ENCODE measurements at places on chromosomes 7 and 10.

- no peaks in the 10 kb centered on the region for H3K4me1 ChIP-seq
These were observed 8.7 kb upstream of the SEM1 start for GRCh38 chr7:96718107-96719003.

- no peaks in the 10 kb centered on the region for H3K4me1 ChIP-seq
- peaks cover 35% of the 10 kb centered on the region for H3K27me3 ChIP-seq
- no peak overlapping the region for H3K27ac ChIP-seq
- no peaks in the 10 kb centered on the region for H3K36me3 ChIP-seq
- no peak for DNase-seq
These were observed 18.7 kb downstream of the SRRM3 start for GRCh38 chr7:76220185-76221057.

DNA sequence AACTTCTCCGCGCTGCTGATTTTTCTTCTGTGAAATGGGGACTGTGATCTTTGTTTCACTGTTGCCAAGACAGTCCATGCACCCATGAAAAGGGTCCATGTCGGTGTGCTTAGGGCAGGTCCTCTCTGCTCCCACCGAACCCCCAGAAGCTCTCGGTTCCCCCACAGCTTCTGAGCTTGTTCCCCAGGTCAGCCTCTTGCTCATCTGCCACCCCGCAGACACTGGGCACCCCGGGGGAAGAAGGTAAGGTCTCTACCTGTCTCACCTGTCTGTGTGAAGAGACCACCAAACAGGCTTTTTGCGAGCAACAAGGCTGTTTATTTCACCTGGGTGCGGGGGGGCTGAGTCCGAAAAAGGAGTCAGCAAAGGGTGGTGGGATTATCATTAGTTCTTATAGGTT, 66.2 kb upstream of the NANOS1 start:
- H3K36me3 ChIP-seq = no peaks in the 10 kb centered on the region
- no peak overlapping the region for H3K4me3 ChIP-seq
- no peak for DNase-seq
- H3K27ac ChIP-seq = no peak overlapping the region

GRCh38 chr10:33539116-33539515, 204.6 kb upstream of the NRP1 start:
- H3K4me1 ChIP-seq = no peaks in the 10 kb centered on the region
- H3K4me3 ChIP-seq = no peak overlapping the region
- no peak for DNase-seq
- no peaks in the 10 kb centered on the region for H3K36me3 ChIP-seq
- no peak overlapping the region for H3K27ac ChIP-seq
- H3K27me3 ChIP-seq = no peaks in the 10 kb centered on the region

DNA sequence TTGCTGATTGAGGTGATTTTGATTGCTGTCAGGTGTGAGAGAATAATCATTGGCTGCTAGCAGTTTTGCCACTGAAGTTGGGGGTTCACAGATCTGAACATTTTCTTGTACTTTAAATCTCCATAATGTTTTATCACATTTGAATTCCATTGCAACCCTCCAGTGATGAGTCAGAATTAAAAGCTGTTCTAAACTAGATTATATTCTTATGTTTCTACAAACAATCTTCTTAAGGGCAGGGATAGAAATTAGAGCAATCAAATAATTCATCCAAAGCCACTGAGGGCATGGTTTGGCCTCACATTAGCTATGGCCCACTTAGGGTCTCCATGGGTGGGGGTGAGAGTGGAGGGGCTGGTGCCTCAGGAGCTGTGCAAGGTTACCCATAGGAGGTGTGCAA, 53.0 kb upstream of the RPA3 start:
- H3K27me3 ChIP-seq = no peaks in the 10 kb centered on the region
- no peaks in the 10 kb centered on the region for H3K36me3 ChIP-seq
- no peak overlapping the region for H3K4me3 ChIP-seq

DNA sequence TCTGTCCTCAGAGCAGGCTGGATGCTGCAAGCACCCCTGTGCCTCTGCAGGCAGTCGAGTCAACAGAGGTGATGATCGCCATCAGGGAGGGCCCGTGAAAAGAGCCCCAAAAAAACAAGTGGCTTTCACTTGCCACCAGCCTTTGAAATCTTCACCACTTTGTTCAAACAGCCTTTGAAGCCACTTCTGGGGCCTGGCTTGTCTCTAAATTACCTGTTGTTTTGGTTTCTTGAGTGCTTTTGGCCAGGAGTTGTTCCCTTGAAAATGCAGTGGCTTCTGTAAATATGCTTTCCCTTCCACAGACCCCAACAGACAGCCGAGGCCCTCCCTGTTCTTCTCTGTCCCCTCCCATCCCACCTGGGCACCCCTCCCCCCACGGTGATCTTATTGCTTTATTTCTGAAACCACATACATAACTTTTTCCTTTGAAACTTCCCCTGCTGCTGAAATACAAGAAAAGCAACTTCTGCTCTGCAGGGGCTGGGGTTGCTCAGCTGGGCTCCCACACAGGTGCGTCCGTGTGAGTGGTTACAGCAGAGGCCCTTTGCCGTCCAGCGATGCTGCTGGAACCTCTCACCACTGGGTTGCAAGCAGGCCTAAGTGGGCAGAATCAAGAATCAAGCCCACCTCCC, 283.8 kb upstream of the SHH start:
- DNase-seq = no peak
- no peak overlapping the region for H3K27ac ChIP-seq
- no peaks in the 10 kb centered on the region for H3K4me1 ChIP-seq
- H3K27me3 ChIP-seq = no peaks in the 10 kb centered on the region
- no peaks in the 10 kb centered on the region for H3K36me3 ChIP-seq

DNA sequence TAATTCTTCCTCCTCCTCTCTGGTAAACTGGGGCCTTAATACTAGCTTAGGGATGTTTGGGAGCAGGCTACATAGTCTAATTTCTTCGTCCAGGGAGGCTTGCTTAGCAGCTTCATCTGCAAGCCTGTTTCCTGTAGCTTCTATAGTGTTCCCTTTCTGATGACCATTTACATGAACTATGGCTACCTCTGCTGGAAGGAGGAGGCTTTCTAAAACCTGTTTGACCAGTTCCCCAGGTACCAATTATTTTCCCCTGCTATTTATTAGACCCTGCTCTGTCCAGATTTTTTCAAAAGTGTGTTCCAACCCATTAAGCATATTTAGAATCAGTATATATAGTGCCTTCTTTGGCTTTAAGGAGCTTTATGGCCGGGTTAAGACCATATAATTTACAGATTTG, 38.8 kb upstream of the DNAH11 start:
- H3K27me3 ChIP-seq = no peaks in the 10 kb centered on the region
- peaks cover 33% of the 10 kb centered on the region for H3K36me3 ChIP-seq
- H3K27ac ChIP-seq = no peak overlapping the region
- no peak overlapping the region for H3K4me3 ChIP-seq
- no peaks in the 10 kb centered on the region for H3K4me1 ChIP-seq

- H3K27me3 ChIP-seq = no peaks in the 10 kb centered on the region
- H3K27ac ChIP-seq = no peak overlapping the region
- H3K4me3 ChIP-seq = no peak overlapping the region
- DNase-seq = no peak
- no peaks in the 10 kb centered on the region for H3K4me1 ChIP-seq
- peaks cover 6% of the 10 kb centered on the region for H3K36me3 ChIP-seq
These were observed 97.6 kb downstream of the CCNY start for GRCh38 chr10:35433851-35434426.

DNA sequence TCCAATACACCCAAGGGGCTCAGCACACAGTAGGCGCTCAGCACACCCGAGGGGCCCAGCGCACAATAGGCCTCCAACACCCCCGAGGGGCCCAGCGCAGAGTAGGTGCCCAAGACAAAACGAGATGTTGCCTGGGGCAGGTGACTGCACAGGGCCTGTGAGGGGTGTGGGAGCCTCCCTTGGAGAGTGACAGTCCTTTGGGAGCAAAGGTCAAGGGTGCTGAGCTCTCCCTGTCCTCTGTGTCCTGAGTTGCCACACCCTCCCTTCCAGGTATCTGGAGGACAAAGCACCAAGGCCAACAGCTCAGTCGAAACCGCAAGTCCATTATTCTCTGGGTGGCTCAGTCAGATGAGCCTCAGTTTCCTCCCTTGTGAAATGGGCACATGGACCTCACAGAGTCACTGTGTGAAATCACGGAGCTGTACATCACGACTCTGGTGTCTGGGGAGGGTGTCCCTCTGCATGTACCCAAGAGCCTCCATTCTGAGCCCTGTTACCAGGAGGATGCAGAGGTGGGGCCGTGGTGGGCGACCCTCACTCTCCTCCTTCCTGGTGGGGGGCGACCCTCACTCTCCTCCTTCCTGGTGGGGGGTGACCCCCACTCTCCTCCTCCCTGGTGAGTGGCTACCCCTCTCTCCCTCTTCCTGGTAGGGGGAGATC, 81.3 kb downstream of the FOXL3 start:
- peaks cover 9% of the 10 kb centered on the region for H3K4me1 ChIP-seq
- H3K27me3 ChIP-seq = peaks cover 3% of the 10 kb centered on the region
- no peak overlapping the region for H3K4me3 ChIP-seq
- H3K36me3 ChIP-seq = no peaks in the 10 kb centered on the region

DNA sequence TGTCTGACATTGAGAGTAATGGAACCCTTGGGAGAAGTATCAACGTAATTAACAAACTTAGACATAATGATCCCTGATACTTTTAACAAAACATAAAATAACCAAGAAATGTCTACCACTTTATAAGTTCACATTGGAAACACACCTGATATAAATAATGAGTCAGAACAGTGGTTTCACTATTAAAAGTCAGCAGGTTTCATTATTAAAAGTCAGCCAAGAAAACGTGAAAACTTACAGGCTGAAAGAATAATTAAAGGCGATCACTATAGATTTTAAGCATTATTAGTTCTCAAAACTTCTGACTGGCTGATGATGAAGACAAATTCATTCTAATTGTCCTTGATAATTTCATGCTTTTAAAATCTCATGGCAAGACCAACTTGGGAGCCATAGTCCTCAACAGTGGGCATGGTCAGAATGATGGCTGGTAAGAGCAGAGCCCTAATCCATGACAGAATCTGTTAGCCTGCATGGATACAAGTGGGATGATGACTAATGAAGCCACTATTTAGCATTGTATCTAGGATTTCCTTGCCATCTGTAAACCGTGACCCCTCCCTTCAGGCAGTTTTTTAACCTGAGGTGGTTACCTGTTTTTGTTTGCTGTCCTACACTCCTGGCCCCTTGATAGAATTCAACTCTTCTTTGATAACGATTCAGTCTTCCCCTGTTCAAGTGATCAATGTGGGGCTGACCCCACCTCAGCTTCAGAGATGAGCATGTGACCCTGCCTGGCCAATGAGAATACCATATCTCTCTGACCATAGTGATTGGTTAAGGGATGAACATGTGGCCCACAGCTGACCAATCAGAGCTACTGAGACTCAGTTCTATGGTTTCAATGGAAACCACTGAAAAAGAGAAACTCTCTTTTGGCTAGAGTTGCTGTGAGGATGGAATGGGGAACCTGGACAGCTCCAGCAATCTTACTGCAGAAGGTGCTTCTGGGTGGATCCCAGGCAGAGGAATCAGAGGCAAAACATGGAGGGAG, 151.0 kb downstream of the PLPP4 start:
- no peak overlapping the region for H3K27ac ChIP-seq
- peaks cover 6% of the 10 kb centered on the region for H3K27me3 ChIP-seq
- no peaks in the 10 kb centered on the region for H3K36me3 ChIP-seq
- DNase-seq = no peak
- no peaks in the 10 kb centered on the region for H3K4me1 ChIP-seq

DNA sequence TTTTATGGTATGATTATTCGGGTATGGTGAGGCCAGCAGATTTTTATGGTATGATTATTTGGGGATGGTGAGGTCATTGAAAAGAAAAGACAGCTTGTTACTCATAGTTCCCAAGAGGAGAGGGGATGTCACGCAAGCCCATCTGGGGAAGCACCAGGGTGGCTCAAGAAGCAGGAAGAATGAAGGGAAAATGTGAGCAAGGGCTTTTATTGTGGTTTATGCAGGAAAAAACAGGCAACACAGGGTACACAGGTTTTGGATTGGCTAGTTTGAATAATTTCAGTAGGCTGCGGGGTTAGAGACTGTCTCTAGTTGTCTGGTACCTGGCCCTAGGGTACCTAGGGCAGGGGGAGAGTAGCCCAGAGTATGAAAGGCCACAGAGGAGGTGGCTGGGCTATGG, 26.8 kb upstream of the DGKI start:
- no peak overlapping the region for H3K27ac ChIP-seq
- DNase-seq = no peak
- no peaks in the 10 kb centered on the region for H3K4me1 ChIP-seq
- H3K4me3 ChIP-seq = no peak overlapping the region
- peaks cover 22% of the 10 kb centered on the region for H3K36me3 ChIP-seq

GRCh38 chr10:78641693-78642092, 427.1 kb upstream of the ZMIZ1 start:
- DNase-seq = no peak
- H3K27ac ChIP-seq = no peak overlapping the region
- H3K4me3 ChIP-seq = no peak overlapping the region
- no peaks in the 10 kb centered on the region for H3K4me1 ChIP-seq

- H3K27ac ChIP-seq = no peak overlapping the region
- H3K4me3 ChIP-seq = no peak overlapping the region
- H3K27me3 ChIP-seq = no peaks in the 10 kb centered on the region
- H3K4me1 ChIP-seq = no peaks in the 10 kb centered on the region
These were observed 888.4 kb upstream of the PHF14 start for GRCh38 chr7:10085231-10085630.

GRCh38 chr10:124707144-124707467, 37.1 kb downstream of the FAM53B start:
- peaks cover 90% of the 10 kb centered on the region for H3K4me1 ChIP-seq
- DNase-seq = no peak
- H3K4me3 ChIP-seq = no peak overlapping the region
- H3K27me3 ChIP-seq = no peaks in the 10 kb centered on the region
- H3K36me3 ChIP-seq = no peaks in the 10 kb centered on the region

GRCh38 chr10:28217848-28218247, 85.0 kb downstream of the MPP7 start:
- no peaks in the 10 kb centered on the region for H3K36me3 ChIP-seq
- no peak overlapping the region for H3K27ac ChIP-seq
- H3K4me3 ChIP-seq = no peak overlapping the region
- no peaks in the 10 kb centered on the region for H3K27me3 ChIP-seq

DNA sequence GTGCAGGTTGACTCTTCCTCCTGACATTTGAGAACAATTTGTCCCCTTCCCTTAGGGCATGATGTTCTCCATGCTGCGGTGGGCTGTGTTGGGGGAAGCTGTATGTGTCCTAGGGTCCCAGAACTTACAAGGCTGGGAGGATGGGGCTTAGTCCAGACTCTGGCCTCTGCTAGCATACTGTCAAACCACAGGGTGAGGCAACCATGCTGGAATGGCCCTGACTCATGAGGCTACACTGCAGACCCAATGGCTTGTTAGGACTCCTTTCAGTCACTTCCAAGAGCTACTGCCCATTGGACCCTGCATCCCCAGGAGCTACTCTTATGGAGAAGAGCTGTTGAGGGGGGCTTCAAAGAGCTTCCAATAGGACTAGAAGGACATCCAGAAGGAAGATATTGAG, 20.1 kb upstream of the FAM170B start:
- H3K27me3 ChIP-seq = no peaks in the 10 kb centered on the region
- no peak overlapping the region for H3K27ac ChIP-seq
- DNase-seq = no peak
- H3K36me3 ChIP-seq = no peaks in the 10 kb centered on the region
- no peak overlapping the region for H3K4me3 ChIP-seq

All from B cell (primary cell).